ENCODE measurements at places on chromosomes 2 and 18.

GRCh38 chr2:156702541-156702940 lies 266.4 kb downstream of the GPD2 start:
- no peak for DNase-seq

DNA sequence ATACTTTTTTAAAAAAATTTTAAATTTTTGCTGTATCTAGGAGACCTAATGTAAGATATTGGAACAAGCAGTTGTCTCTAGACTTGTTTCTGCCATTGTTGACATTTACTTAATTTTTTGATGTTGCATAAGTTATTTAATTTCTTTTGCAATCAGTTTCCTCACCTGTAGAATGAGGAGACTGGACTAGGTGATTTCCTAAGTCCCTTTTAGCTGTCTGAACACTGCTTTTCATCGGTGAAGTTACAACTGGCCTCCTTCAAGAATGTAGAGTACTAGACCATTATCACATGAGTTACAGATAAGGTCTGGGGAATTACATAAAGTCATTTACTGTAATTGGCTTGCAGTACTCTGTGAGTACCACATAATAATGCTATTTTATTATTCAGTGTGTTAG lies 147.6 kb downstream of the LTBP1 start:
- DNase-seq: no peak

DNA sequence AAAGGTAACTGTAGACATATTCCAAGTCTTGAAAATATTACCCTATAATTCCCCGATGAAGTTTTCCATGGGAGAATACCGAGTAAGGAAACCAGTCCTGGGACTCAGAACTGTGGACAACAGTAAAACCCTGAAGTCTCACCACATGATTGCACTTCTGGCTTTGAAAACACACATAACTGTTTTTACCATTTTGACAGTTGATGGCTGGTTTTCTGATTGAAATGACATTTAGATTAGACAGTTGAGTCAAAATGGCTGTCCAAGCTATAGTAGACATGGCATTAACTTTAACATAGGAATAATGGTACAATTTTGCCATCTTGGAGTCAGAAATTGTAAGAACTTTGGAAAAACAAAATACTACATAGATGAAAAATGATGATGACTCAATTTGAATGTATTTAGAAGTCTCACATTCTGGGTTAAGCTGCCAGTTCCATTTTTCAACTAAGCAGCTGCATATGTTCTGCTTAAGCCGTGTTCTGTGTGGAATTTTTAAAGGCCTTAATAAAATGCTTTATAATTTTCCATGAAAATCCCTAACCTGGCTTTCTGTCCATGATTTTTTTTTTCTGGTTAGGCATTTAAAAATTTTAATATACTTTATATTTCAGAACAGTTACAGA lies 38.3 kb upstream of the WIPF1 start:
- DNase-seq: no peak

- no peak for DNase-seq
These were observed 31.7 kb downstream of the ONECUT2 start for GRCh38 chr18:57466745-57467409.

DNA sequence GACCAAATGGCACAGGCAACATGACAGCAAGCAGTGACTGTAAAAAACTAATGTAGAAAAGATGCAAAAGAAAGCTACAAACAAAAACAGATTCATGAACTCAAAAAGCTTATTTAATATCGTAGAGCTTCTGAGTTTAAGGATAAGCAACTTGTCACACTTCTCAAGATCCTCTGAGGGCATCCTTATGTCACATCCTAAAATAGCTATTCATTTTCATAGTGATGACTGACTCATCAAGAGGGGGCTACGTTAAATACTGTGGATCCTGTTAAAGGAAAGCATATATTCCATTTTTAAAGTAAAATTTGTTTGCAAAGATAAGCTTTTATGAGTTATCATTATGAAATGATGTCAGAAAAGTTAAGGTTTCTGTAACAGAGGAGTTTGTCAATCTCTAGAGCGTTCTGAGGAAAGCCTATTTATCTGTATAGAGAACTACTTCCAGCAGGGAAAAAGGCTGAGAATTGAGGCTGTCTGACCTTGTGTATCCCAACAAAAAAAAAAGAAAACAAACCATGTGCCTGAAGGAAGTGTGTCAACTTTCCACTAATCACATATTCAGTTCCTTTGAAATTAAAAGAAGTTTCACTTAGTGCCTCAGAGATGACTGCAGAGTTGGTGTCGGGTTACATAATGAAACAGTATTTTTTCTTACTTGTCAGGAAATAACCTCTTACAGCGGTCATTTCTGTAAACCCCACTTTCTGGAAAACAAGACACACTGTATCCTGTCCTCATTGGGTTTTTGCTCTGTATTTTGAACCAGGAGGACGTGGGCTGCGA lies 115.5 kb downstream of the ESCO1 start:
- DNase-seq: no peak

DNA sequence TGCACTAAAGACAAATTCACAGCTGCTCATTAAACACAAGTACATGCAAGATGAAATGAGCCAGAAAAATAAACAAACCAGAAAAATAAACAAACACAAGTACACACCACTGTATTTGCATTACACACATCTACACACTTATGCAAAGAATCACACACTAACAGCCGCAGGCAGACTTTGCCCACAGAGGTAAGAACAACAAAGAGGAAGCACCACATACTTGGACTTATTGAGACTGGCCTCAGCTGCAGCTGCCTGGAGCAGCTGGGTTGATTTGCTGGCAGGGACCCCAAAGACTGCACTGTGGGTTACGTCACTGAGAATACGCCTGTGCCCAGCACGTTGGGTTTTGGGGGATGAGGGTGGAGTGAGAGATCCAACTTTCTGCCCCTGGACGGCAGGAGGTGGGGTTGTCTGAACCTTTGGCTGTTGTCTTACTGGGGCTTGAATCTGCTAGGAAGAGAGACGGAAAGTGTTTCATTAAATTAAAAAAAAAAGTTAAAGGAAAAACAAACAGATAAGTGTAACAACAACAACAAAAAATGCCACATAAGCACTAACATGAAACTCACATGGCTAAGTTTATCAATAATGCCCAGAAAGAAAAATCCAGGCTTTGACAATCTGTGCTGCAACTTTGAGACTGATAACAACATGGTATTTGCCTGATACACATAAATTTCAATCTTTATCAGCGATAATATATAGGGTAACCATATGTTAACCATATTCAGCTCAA lies 71.9 kb upstream of the NFU1 start:
- DNase-seq: no peak

- DNase-seq: no peak
These were observed 54.5 kb downstream of the USP37 start for GRCh38 chr2:218513676-218514075.

GRCh38 chr2:185978634-185979407 lies 240.2 kb downstream of the FSIP2 start:
- DNase-seq: no peak

- DNase-seq: no peak
These were observed 61.7 kb downstream of the MAP4K4 start for GRCh38 chr2:101759162-101759561.

DNA sequence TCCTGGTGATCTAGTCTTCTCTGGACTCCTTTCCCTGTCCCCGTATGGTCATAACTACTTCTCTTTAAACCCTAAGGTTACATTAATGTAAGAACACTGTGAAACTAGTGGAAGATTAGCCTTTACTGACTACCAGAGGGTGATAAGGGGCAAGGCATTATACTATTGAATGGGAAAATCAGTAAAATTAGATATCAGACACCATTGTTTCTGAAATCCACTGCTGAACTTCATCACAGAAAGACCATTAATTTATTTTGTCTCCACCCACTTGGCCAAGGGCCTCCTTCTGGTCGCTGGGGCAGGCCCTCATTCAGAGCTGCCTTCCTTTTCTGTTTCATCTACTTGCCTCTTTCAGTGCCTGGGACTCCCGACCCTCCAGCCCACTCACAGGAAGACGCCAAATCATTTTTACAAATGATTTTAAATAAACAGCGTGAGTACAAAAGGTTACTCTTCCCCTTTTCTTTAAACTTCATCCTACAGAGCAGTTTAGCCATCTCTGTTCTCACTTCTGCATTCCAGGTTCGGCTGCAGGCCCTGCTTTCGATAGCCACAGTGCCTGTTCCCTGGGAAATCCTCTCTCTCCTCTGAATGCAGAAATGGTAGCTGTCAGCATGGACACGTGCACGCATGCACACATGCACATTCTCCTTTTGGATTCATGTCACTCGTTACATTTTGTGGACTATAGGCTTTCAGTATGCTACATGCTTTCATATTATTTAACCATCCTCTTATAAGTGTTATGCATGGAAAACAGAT lies 70.3 kb upstream of the DOCK10 start:
- peak; percentile 60 for DNase-seq

DNA sequence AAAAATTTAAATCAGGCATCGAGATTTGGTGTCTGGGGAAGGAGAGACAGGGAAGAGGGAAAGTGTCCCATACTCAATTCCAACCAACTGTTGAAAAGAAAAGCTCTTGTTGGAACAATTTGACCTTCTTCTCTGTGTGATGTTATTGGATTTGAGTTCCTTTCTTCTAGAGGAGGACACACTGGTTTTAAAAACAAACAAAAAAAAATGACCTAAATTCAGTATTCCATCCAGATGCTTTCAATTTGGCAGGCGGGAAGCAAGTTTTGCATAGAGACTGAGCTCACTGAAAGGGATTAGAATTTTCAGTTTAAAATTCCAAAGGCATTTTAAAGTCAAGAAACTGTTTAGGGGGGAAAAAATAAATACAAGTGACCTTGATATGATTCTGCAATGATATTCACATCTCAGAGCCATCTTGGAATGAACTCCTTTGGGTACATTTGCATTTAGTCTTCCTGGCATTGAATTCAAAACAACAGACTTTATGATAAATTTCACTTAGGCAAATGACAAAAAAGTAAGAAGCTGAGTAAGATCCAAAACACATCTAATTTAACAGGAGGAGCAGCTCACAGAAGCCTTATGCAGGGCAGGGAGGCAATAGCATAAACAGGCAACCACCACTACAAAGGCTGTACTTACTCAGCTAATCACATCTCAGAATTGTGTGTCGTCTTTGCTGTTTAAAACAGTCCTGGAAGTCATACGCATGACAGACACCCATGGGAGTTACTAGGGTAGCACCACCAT lies 126.8 kb downstream of the CDH20 start:
- no peak for DNase-seq

DNA sequence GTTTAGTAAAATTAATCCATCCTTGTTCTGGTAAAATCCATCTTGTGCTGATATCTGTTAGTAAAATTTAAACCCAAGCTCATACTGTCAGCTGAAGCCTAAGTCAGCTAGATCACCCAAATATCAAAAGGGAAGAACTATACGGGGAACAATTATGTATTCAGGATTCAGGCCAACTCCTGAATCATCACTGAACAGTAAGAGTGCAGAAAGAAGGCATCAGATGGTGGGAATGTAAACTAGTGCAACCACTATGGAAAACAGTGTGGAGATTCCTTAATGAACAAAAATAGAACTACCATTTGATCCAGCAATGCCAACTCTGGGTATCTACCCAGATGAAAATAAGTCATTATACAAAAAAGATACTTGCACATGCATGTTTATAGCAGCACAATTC lies 81.8 kb downstream of the RAPGEF4 start:
- DNase-seq: no peak

- no peak for DNase-seq
These were observed 242.6 kb downstream of the TTC32 start for GRCh38 chr2:19659024-19659792.

- DNase-seq: no peak
These were observed 41.9 kb downstream of the ZNF521 start for GRCh38 chr18:25310045-25310444.

DNA sequence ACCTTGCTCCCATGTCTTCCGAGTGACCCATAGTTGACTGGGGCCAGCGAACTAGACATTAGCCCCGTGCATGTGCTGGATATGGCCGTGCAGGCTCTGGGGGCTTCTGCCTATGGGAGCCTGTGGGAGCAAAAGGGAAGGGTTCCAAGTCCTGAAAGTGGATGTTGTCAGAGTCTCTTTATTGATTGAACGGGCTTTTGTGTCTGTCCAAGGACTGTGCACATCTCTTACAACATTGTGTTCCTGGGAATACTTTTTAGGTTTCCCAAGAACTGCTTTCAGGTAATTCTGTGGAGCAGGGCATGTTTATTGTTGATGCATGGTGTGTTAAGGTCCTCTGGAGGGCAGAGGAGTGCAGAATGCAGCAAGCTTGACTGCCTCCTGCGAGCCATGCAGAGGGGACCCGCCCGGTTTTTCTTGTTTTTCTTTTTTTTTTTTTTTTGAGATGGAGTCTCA lies 5.0 kb downstream of the RNF144A start:
- DNase-seq: no peak

GRCh38 chr2:121309801-121310200 lies 24.8 kb upstream of the TFCP2L1 start:
- no peak for DNase-seq

GRCh38 chr2:122745603-122746002 lies 990.2 kb downstream of the TSN start:
- DNase-seq: no peak

- no peak for DNase-seq
These were observed 54.5 kb upstream of the NEMP2 start for GRCh38 chr2:190589008-190589407.

DNA sequence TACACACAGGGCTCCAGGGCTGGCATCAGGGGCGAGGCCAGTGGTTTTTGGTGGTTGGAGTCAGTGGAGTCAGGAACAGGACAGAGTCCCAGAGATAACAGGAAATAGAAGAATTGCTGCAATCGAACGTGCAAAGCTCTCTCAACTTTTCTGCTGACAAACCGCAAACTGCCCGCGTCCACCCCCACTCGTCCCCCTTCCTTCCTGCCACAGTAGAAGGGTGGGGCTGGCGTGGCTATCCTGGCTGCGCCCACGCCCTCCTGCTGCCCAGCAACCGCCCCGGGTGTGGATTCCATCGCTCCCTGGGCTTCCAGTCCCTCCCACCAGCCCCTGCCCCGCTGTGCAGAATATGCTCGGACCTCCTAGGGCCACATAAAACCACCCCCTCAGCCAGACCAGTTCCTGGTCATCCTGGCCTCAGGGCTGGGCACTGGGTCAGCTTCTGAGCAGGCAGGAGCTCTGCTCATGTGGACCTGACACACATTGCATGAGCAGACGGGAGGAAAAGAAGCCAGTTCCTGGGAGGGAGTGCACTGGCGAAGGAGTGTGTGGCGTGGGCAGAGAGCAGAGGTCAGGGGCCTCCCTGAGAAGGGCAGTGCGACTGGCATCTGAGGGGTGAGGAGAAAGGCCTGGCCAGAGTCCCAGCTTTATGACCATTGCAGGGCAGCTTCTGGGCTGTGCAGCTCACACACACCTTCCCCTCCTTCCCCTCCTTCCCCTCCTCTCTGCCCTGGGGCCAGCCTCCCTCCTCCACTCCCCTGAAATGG lies 85.4 kb upstream of the ATG16L1 start:
- peak; percentile 88 for DNase-seq

- DNase-seq: no peak
These were observed 8.6 kb downstream of the NDUFS1 start for GRCh38 chr2:206150631-206151030.

DNA sequence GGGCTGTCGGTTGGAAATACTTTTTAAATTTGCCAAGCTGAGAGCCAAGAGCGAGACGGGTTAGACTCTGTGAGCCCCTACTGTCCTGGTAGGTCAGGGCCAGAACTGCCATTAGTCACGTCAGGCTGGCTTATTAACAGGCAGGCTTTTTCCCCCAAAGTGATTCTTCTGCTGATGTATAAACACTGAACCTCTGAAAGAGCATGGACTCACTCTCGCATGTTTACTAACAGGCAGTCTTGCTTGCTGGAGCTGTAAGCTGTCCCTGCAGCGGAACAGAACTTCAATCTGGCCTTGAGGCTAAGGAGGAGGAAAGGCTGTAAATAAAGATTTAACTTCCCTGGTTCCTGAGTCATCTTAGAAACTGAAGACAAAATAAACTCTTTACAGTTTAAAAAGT lies 288.4 kb downstream of the PIEZO2 start:
- DNase-seq: no peak

- DNase-seq: no peak
These were observed 1054.3 kb upstream of the SLC39A10 start for GRCh38 chr2:194602750-194603149.
